ENCODE measurements at places on chromosomes 11 and 22.

DNA sequence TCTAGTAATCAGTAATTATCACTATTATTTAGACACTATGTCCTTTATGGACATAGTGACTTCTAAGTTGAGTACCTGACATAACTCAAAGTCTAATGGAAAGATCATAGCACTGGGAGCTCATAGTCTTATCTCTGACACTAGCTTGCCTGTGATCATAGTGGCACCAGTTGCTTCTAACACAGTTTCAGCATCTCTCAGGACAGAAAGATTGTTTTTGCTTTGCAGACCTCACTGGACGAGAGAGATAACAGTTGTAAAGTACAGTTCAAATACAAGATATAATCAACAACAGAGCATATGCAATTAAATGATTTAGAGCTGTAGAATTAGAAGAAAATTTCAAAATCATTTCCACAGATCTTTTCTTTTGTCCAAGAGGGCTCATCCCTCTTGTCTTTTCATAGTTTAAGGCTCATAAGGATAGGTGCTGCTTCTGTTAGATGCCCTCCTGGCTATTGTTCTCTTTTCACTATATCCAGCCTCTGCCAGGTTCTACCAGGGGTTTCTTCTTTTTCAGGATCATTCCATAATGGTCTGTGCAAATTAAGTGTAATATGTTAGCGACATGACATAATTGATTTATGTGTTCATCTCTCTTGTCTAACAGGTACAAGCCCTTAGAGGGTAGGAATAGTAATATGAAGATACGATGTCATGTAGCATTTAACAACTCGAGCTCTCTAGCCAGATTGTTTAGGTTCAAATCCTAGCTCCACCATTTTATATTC, 1175.4 kb upstream of the TENM4 start:
- DNase-seq, result no peak

- no peak for DNase-seq
These were observed 57.4 kb downstream of the NECTIN1 start for GRCh38 chr11:119671561-119672015.

GRCh38 chr11:8785998-8786397, 103.4 kb downstream of the RPL27A start:
- DNase-seq, result no peak

- no peak for DNase-seq
These were observed 1295.9 kb downstream of the JRKL start for GRCh38 chr11:97685695-97686094.

DNA sequence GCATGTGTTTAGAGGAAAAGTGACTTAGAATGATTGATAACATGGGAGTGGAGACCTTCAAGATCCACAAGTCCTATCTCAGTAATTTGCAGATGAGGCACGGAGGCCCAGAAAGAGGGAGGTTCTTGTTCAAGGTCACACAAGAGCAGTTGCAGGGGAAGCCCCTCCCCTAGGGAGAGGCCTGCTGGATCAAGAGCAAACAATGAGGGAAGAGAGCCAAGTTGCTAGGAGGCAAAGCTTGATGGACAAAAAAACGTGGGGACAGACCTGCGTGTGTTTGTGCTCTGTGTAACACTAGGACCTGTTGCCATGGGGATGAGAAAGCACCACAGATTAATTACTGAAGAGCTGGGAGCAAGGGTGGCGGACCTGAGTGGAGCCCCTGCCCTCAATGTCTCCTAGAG, 6.4 kb upstream of the MFRP start:
- peak; percentile 78 for DNase-seq

DNA sequence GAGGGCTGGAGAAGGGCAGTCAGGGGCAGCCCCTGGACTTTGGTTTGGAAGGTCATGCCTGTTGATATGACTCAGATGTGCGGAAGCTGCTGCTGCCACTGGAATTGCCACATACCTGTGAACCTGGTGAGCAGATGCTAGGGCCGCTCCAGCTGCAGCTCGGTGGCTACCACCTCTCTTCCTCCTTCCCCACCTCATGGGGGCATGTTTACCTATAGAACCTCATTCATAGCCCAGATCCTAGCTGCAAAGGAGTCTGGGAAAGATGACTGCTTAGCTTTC, 17.5 kb upstream of the TSPAN18 start:
- DNase-seq, result no peak

- DNase-seq, result no peak
These were observed 93.3 kb downstream of the RCN1 start for GRCh38 chr11:32184041-32184722.

DNA sequence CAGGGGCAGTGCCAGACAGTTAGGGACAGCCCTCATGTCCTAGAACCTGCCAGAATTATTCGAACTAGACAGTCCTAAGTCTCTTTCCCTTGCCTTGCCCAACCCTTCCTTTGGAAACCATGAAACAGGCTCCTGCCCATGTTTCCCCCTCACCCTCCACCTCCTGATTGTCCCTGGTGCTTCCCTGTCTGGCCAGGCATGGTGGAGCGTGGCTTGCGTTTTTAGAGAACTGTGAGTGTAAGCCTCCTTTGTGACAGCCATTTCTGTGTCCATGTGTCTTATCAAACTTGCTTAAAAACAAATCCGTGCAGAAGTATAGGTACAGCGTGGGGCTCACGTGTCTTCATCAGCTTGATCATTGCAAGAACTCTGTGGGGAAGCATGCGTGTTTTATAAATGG, 54.9 kb downstream of the MPPED1 start:
- DNase-seq, result no peak

GRCh38 chr11:116994195-116994594, 104.0 kb downstream of the SIK3 start:
- peak; percentile 60 for DNase-seq

DNA sequence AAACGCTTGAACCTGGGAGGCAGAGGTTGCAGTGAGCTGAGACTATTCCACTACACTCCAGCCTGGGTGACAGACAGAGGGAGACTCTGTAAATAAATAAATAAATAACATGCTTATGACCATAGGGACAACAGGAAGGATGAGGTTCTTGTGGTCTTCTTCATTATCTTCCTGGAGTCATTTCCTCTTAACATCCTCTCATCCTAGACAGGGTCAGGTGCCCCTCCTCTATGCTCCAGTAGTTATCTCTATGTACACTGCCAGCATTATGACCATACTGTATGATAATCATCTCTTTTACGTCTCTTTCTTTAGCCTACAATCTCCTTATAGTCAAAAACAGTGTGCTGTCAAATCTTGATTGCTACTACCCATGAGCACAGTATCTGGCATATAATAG, 17.7 kb downstream of the RAB30 start:
- DNase-seq, result no peak

DNA sequence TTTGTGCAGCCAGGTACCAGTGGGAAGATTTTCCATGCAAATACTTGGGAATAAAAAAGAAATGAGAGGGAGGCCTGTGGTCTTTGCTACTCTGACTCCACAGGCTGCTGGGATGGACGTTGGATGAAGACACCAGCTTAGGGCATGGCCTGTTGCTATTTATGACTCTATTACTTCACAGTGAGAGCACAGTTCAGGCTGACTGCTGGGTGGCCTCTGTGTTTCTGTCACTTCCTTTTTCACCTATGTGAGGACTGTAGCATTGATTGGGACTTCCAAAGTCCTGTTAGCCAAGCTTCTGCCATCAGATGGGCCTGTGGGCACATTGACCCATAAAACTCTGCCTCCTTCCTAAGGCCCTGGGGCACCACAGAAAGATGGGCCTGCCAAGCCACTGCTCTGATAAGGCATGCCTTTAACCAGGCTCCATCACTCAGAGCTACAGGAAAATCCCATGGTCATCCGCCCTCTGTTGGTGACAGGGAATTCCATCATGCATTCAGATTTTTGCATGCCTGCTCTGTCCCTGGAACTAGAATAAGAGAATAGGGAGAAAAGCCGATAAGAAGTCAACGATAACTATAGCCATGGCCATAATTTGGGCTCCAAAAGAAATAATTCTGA, 64.6 kb downstream of the KCNJ1 start:
- peak; percentile 34 for DNase-seq

DNA sequence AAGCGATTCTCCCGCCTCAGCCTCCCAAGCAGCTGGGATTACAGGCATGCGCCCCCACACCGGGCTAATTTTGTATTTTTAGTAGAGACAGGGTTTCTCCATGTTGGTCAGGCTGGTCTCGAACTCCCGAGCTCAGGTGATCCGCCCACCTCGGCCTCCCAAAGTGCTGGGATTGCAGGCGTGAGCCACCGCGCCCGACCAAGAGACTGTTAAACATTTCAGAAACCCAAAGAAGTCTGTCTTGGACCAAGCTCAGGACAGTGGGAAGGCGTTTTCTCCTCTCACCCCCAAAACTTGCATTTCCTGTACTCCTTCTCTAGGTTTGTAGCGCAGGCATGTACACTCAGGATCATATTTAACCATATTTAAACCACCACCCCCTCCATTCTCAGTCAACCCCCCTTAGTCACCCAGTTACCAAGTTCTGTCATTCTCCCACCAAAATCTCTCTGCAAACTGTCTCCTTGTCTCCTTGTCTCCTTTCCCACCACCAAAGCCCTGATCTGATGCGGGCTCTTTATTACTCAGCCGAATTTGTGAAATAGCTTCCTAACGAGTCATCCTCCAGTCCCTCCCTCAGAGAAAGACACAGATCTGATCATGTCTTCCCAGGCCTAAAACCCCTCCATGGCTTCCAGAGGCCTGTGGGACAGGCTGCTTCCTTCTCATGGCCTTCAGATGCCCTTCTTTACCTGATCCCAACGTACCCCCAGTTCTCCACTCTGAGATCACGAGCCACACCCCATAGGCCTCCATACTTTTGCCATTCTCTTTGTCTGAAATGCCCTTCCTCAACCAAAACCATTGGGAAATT, 29.0 kb upstream of the CREB3L1 start:
- DNase-seq, result no peak

DNA sequence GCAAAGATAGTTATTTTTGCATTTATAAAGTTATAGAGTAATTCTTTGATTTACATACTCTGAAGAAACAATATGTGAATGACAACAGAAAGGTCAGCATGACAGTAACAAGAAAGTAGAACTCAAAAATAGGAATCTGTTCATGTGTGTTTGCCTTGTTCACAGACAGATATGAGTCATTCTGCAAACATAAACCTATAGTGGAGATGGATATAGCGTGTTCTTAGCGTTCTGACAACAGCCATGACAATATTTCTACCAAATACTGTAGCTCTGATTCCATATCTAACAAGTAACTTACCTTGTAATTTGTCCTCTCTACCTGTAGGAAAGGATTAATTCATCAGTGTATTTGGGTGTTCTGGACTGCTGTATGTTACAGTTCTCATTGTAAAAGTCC, 208.5 kb upstream of the MTMR2 start:
- no peak for DNase-seq

- DNase-seq, result no peak
These were observed 48.8 kb downstream of the ABTB2 start for GRCh38 chr11:34308913-34309585.

- no peak for DNase-seq
These were observed 576 bp upstream of the SC5D start for GRCh38 chr11:121291896-121292494.

DNA sequence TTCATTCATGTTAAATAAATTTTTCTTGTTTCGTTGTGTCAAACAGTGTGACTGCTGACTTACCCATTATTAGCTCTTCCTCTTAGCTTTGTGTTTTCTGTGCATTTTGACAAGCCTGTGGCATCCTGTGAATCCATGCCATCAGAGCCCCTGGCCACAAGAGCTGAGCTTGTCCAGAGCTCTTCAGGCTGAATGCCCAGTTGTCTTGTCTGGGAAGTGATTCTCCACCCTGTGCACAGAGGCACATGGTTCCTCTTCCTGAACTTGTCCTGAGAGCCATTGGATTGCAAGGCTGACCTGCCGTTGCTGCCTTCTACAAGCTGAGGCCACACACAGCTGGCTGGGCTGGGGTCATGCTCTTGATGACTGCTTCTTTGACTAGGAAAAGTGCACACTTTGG, 64.1 kb downstream of the PPP6R3 start:
- DNase-seq, result no peak

DNA sequence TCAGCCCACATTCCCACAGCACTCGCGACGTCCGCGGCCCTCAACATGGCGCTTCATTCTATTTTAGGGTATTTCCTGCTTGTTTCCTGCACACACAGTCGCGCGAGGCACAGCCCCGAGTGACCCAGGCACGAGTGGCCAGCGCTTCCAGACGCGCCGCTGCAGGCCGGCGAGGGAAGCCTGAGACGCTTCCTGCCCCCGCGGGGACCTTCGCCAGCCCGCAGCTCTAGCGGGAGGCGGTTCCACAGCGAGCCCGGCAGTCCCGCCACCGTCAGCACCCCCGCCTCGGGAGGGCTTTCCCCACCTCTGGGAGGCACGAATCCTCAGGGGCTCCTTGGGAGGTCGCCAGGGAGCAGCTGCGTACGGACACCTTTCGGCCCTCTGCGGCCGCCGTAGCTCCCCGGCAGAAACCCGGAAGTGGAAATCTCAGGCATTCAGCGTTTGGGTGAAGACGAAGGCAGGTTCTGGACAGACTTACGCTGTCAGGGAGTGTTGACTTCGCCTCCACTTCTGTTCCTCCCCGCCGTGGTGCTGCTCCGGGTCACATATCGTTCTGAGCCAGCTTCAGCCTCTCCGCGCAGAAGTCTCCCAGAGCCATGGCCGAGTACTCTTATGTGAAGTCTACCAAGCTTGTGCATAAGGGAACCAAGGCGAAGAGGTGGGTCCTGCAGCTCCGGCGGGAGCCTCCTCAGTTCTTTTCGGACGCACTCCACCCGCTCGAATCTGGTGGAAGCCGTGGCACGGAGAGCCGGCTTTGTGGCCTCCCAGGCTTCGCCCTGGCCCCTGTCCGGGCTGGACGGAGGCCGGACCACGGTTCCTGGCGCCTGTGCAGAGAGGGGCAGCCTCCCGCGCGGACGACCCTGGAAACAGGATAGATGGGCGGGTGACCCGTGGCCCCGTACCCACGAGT, 2925.9 kb upstream of the OR11H1 start:
- no peak for DNase-seq

GRCh38 chr11:72544589-72544988, 110.3 kb upstream of the CLPB start:
- DNase-seq, result no peak

DNA sequence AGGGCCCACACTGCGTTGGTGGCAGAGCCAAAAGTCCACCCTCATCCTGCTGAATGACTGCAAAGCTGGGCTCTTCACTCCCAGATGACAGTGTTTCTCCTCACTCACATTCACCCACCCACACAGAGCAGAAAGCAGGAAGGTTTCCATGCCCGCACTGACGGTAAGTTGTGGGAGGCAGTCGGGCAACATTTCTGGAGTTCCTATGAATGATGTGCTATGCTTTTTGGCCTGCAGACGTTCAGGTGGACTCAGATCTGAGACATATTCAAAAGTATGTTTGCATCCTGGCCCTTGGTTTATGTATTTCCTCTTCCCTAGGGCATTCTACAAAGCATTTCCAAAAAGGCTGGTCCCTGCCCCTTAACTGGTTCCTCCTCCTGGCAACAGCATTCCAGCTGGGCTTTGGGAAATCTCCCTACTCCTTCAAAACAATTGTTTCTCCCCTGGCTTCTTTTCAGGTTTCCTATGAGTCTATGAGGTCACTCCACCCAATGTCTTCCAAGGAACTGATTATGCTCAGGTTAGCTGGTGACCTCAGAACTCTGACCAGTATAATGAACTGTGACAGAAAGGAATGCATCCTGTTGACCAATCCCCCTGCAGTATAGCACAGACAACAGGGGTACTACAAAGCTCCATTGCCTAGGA, 36.4 kb downstream of the PACSIN2 start:
- DNase-seq, result no peak

GRCh38 chr11:120977266-120978137, 46.4 kb upstream of the TBCEL start:
- DNase-seq, result no peak

- no peak for DNase-seq
These were observed 733.7 kb downstream of the NELL1 start for GRCh38 chr11:21403069-21403468.

Measured in HAP-1 (cell line).